Left kidney (tissue), 8 donors: ENCODE measurements at places on chromosomes 7 and 10.

DNA sequence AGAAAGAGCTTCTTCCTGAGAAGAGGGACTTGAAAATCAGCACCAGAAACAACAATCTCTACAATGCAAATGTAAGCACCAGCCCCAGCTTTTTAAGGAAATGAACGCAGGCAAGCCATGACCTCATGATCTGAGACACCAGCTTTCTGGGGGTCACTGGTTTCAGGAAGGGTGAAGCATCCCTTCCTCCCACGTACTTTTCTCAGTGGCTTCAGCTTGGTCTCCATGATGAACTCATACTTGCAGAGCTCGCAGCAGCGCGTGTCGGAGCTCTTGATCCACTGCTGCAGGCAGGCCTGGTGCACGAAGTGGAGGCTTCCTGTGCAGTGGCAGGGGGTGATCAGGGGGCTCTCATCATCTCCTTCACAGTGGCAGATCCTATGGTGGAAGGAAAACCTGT, 87.0 kb downstream of the ALOX5 start:
- DNase-seq = no peak

- DNase-seq = no peak
Measured at GRCh38 chr7:149713731-149714068, 59.7 kb downstream of the ZNF467 start.

- no peak for DNase-seq
Measured at GRCh38 chr10:72088889-72089575, 681 bp upstream of the SPOCK2 start.

DNA sequence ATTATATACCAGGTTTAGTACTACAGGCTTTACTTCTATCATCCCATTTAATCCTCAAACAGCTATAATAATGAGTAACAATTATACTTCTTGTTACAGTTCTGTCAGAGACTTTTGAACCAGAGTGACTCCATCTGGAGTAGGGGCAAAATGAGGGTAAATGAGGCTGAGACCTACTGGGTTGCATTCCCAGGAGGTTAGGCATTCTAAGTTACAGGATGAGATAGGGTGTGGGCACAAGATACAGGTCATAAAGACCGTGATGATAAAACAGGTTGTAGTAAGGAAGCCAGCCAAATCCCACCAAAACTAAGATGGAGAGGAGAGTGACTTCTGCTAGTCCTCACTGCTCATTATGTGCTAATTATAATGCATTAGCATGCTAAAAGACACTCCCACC, 3.9 kb downstream of the YME1L1 start:
- no peak for DNase-seq

DNA sequence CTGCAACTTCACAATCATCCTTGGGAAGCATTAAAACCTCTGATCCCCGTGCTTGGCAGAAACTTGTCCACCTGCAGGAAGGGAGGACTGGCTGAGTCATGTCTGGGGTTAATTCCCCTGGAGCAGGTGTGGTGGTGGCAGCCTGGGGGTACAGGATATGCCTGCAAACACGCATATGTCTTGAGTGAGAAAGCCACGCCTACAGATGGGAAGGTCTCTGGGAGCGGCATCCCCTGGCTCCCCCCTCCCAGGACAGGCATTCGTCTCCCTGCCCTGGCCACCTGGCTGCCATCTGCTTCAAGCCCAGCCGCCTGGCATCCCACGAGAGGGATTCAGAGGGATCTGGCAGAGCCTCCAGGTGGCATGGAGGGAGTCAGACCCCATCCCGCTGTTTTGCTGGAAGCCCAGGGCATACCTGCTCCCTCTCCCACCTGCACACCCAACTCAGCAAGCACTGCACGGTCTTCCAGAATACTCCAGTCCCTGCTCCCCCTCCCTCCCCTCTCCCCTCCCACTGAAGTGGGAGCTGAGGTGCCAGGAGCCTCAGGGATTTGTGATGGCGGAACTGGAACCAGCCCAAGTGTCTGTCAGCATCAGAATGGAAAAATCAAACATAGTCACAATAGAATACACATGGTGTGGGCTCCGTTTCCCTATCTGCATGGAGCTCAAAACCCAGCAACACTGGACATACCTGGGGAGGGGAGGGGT, 61.0 kb downstream of the CAMK2B start:
- DNase-seq = no peak

DNA sequence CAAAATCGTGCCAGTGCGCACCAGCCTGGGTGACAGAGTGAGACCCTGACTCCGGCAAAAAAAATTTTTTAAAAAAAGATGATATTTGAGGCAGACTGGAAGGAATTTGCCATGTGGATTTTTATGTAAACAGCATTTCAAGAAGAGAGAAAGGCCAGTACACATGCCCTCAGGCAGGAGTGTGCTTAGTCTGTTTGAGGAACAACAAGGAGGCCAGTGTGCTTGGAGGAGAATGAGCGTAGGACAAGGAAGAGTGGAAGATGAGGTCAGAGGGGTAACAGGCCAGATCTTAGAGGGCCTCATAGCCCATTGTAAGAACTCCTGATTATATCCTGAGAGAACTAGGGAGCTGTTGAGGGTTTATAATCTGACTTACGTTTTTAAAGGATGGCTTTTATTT, 17.2 kb upstream of the STRIP2 start:
- no peak for DNase-seq

- no peak for DNase-seq
Measured at GRCh38 chr7:106827626-106828025, 37.5 kb upstream of the PIK3CG start.

DNA sequence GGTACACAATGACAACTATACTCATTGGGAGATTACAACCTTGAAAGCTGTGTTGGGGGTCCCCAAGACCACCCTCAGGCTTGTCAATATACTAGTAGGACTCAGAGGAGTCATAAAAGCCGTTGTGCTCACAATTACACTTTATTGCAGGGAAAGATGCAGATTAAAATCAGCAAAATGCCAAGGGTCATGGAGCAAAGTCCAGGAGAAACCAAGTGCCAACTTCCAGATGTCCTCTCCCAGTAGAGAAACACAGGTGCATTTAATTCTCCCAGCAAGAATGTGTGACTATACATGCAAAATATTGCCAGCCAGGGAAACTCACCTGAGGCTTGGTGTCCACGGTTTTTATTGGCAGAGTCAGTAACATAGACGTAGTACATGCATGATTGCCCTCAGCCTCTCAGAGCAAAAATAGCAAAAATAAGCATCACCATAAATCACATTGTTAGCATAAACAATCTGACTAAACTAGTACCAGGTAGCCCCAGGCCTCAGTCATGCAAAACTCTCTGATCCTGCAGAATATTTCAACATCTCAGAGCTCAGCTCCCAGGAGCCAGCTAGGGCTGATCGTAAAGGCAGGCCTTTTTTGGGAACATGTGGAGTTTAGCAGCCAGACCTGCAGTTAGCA, 50.7 kb downstream of the VIM start:
- no peak for DNase-seq

DNA sequence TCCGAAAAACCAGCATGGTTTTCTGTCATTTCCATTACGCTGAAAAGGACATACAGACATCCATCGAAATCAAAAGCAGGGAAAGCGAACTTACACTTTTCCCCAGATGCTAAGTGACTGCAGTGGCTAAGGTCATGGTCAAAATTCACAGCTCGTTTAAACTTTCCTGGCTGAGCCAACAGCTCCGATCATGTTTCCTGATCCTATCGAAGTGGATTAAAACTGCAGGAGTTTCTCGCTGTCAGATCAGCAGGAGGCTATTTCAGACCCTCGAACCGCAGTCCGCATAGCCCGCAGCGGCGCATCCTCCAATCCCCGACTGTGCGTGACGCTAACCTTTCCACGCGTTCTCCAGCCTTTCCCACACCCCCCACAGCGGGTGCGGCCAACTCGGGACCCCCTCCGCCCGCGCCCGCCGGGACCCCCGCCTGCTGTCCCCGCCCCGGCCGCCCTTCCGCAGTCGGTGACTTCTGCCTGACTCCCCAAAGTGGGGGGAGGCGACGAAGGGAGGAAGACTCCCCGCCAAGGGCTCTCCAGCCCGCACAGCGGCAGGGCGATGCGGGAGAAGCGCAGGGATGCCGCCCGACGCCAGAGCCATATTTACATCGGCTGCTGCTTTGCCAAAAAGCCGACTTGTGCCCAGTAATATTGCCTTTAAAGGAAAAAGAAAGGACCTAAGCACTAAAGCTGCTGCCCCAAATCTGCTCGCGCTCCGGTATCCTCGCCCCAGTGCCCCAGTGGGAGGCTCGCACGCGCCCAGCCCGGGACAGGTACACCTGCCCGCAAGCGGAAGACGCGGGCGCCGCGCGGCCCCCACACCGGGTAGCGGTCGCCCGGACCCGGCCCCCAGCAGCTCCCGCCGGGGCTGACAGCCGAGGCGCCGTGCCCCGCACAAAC, 1.2 kb downstream of the PIP4K2A start:
- no peak for DNase-seq

GRCh38 chr7:44306606-44307005, 18.8 kb downstream of the CAMK2B start:
- DNase-seq = no peak

DNA sequence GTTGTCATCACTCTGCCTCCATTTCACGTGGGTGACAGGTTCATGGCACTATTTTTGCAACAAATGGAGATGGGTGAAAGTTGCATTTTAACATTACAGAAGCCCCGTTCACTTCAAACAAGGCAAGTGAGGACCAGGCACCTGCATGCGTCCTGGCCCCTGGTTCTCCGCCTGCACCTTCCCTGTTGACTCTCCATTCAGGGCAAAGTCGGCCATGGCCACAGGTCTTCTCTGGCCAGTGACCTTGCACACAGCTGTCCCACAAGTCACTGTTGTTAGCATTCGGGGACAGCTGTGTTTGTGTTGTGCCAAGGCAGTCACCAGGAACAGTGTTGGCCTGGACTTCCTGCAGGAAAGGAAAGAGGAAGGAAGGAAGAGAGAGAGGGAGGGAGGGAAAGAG, 554.9 kb downstream of the TCERG1L start:
- no peak for DNase-seq

GRCh38 chr7:107744345-107744750, 406 bp downstream of the CBLL1 start:
- DNase-seq = no peak

DNA sequence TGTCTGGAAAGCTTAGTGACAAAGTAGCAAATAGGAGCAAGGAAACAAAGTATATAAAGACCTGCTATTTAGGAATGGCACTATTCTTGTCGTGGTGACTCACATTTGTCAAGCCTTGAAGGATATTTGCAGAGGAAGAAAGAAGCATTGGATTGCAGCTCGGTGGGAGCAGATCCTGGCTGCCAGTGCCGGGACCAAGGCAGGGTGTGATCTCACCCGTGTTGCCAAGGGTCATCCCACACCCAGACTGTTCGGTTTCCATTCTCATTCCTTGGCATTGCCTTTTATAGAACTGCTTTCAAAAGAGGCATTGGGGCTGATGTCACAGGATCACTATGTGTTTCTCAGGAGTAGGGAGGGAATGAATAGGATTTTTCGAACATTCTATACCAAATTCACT, 176.2 kb downstream of the GALNT17 start:
- DNase-seq = peak; percentile 46

DNA sequence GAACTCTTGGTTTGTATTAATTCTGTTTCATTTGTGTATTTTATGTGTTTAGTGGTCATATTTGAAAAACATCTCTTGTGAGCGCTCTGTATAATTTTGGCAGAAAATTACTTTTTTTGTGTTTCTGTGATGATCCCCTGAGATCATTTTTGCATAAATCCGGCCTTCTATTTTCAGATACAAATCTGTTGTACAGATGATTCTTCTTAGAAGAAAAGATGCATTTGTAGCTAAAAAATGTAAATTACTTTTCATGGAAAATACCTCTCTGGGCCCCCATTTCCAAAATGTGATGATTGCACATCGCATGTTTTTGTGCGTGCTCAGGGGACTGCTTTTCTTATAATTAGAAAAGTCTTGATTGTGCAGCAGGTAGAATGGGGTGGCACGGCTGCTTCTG, 395.4 kb downstream of the LRMDA start:
- no peak for DNase-seq

DNA sequence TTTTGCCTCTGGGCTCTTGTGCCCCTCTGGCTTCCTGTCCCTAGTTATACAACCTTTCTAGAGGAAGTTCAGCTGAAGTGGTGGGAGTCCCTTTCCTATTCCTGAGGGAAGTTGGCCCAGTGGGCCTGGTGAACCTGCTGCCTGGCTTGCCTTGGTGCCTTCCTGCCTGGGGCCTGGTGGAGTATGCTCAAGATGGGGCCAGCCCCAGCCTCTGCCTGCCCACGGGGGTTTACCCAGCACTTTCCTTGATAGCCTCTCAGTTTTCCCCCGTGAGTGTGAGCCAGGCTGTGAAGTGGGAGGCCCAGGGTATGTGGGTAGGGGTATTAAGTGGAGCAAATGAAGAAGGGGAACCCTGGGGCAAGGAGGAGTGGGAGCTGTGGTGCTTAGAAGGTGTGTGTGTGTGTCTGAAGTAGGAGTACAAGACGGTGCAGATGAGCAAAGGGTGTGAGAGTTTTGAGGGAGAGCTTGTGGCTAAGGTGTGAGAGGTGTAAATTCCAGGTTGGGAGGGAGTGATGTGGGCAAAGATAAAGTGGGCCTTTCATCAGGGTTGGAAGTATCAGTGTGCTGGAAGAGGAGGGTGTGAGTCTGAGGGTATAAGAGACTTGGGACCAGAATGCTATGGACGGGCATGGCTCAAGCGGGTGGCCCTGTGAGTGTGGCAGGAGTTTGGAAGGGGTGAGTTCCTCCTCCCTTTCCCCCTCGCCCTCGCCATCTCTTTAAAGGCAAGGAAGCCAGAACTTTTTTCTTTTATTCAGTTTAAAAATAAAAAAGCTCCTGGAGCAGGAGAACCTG, 10.9 kb upstream of the PAX2 start:
- DNase-seq = no peak

DNA sequence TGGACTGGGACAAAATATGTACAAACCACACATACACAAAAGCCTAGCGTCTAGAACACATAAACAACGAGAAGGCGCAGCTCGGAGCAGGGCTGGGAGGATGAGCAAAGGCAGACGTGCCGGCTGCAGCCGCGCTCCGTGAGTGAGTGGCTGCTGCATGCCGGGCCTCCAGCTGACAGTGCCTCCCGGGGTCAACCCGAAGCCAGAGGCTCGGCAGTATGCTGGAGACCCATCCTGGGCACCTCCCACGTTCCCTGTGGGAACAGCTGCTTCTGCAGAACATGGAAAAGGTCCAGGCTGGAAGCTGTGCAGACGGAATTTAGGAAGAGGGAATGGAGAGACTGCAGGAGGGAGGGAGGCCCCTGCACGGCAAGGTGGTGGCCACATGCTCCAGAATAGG, 3.6 kb upstream of the GPR146 start:
- DNase-seq = no peak

- DNase-seq = no peak
Measured at GRCh38 chr10:84331091-84331490, 2.7 kb downstream of the CCSER2 start.

GRCh38 chr10:91741356-91741755, 56.9 kb upstream of the TNKS2 start:
- no peak for DNase-seq

- DNase-seq = no peak
Measured at GRCh38 chr10:110502851-110503301, 5.2 kb downstream of the DUSP5 start.

GRCh38 chr7:7207876-7208275, 25.5 kb downstream of the C1GALT1 start:
- no peak for DNase-seq
